ENCODE measurements at places on chromosomes 3 and 15.

DNA sequence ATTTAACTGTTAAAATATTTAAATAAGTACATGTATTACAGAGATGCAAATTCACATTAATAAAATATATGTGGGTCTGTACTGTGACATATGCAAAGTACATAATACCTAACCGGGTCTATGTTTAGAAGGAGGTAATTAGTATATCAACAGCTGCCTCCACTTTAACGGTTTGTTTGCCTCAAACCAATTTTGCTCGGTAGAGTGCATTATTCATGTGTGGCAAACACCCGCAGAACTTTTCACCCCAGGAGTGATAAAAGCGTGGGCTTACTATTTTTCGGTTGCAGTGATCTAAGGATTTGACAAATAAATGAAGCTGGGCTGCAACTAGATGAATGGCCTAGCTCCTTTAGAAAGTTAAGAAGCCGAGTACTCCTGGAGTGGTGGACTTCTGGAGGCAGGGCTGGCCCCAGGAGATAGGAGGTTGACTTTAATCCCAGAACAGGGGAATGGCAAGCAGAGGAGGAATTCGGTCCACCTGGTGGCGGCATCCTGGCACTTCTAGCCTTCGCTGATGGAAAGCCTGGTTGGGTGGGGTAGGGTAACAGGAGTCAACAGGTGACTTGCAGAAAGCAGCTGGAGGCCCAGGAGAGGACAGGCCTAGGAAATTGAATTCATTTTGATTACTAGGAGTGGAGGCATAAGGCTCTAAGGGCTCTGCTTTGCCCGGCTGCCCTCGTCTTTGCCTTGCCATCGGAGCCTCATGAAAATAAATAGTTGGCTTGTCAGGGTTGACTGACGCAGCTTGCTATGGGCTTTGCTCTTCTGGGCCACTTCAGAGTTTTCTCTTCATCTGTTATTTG lies 2.4 kb downstream of the SLCO3A1 start:
- no peak for DNase-seq

- no peak for DNase-seq
Observed at GRCh38 chr3:133254151-133254550, 145.7 kb upstream of the BFSP2 start.

- no peak for DNase-seq
Observed at GRCh38 chr3:193851428-193851847, 258.4 kb downstream of the OPA1 start.

GRCh38 chr3:60575718-60576272 lies 675.5 kb downstream of the FHIT start:
- DNase-seq = no peak

DNA sequence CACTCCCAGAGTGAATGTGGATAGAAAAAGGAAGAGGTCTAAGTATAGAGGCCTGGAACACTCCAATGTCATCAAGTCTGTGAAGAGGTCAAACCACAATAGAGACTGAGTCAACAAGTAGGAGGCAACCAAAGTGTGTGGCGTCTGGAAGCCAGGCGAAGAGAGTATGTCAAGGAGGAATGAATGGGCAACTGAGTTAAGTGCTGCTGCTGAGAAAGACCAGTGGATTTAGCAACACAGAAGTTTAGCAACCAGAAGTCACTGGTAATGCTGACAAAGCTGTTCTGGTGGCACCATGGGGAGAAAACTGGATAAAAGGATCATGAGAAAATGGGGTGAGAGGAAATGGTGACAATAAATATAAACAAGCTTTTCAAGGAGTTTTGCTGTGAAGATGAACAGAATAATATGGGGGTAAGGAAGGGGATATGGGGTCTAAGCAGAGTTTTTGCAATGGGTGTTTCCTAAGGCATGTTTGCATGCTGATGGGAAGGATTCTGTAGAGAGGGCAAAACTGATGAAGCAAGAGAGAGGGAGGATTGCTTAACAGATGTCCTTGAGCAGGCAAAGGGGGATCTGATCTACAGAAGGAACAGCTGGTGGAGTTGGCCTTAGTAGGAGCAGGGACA lies 38.4 kb downstream of the PCOLCE2 start:
- no peak for DNase-seq

GRCh38 chr3:111616417-111617105 lies 21.4 kb upstream of the ZBED2 start:
- DNase-seq = no peak

GRCh38 chr15:47718497-47719437 lies 1.5 kb downstream of the SEMA6D start:
- peak; percentile 49 for DNase-seq

- no peak for DNase-seq
Observed at GRCh38 chr3:57952208-57952631, 56.0 kb upstream of the FLNB start.

- no peak for DNase-seq
Observed at GRCh38 chr3:155957412-155957880, 87.0 kb downstream of the GMPS start.

- DNase-seq = no peak
Observed at GRCh38 chr3:121477589-121477988, 68.2 kb downstream of the POLQ start.

GRCh38 chr3:161273589-161274218 lies 52.6 kb downstream of the NMD3 start:
- DNase-seq = no peak

- DNase-seq = no peak
Observed at GRCh38 chr3:10400050-10400748, 79.3 kb upstream of the SEC13 start.

DNA sequence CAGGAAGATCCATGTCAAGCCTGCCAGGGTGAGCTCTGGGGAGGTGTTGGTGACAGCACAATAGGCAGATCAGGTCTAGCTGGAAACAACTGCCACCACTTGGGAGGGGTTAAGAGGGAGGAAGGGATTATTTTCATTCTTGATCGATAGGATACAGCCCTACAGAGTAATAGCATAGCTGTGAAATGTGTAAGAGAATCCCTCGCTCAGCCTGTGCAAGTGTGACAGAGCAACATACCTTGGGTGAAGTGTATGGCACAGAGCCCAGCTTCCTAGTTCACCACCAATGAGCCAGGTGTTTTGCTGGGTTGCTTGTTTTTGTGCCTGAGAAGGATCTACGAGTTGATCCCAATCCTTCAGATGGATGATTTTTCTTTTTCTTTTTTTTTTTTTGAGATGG lies 9.2 kb upstream of the DCUN1D1 start:
- DNase-seq = no peak

DNA sequence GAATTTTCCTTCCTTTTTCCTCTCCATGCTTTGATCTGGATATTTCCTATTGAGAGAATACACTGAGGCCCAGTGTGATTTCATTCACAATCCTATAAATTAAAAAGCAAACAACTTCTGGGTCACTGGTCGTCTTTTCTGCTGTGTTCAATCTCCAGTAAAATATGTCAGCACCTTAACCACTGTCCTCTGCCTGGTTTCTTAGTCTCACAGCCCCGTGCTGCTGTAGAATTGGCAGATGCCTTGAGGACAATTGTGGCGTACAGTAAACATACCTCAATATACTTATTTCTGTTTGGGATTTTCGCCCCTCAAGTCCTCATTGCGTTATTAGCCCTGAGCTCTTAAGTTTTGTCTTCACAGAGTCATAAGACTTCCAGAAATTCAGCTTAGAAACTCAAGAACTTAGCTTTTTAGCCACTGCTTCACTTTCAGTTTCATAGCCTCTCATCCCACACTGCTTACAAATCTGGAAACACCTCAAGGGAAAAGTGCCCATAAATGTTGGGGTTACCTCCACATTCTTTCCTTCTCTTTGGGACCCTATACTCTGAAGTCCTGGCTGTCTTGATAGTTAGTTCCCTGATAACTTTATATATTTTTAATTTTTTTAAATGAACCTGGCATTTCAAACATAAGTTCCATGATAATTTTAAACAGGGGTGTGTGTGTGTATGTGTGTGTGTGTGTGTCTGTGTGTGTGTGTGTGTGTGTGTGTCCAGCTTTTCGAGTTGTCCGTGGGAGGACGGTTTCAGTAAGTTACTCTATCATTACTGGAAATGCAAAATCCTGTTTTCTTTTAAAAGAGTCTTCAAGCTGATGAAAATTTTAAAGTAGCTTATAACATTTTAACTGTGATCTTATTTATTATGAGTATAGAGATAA lies 238.4 kb upstream of the CTDSPL start:
- DNase-seq = no peak

DNA sequence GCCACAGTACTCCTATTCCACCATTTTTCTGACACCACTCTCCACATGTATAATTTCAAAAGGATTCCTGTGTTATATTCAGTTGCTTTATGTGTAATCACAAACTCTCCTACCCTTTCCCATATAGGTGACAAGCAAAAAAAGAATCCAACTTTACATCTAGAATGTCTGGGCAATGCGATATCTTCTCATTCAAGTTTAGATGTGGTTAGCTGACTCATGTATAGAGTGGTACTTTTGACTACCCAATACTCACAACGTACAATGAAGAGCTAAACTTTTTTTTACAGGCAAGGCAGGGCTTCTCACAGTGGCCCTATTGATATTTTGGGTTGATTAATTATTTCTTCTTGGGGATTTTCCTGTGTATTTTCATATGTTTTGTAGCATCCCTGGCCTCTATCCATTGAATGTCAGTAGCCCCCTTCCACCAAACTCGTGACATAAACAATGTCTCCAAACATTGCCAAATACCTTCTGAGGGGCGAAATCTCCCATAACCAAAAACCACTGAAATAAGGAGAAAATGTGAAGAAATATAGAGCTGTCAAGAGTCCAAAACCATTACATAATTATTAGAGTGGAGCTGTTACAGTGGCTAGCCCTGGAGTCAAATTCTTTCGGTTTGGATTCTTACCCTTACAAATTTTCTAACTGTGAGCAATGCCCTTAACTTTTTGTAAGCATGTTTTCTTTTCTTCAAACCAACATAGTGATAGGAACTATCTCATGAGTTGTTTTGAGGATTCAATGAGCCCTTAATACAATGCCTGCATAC lies 342.6 kb downstream of the NSUN3 start:
- no peak for DNase-seq

DNA sequence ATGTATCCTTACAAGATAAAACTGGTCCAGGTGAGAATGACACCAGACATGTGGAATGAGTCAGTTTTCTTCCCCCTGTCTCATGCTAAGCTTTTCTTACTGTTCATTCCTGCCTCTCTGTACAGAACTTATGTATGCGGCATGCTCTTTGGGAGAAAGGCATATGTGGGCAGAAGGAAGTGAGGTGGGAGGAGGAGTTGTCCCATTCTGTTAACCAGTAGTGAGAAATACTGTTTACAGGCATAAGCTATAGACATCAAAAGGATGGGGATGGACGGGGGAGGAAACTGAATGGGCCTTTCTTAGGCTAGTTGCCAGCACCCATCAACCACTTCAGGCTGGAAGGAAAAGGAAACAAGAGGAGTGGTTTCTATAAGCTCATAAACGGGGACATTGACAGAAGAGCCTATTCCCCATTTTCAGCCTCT lies 143.6 kb upstream of the BHLHE40 start:
- DNase-seq = no peak

- DNase-seq = no peak
Observed at GRCh38 chr3:54131890-54132289, 9.5 kb downstream of the CACNA2D3 start.

DNA sequence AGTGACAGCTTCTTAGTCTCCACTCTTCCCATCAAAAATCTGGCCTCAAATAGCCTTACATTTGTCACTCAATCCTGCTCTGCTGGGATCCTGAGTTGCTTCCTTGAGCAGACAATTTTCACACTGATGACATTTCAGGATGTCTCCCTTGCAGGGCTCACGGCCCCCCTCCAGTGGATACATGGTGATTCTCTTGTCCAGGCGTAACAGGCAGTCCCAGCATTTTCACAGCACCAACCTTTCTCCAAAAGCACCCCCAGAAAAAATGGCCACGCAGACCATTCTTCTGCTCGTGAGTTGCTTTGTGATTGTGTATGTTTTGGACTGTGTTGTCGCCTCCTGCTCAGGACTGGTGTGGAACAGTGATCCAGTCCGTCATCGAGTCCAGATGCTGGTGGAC lies 47.4 kb upstream of the WNT7A start:
- no peak for DNase-seq

DNA sequence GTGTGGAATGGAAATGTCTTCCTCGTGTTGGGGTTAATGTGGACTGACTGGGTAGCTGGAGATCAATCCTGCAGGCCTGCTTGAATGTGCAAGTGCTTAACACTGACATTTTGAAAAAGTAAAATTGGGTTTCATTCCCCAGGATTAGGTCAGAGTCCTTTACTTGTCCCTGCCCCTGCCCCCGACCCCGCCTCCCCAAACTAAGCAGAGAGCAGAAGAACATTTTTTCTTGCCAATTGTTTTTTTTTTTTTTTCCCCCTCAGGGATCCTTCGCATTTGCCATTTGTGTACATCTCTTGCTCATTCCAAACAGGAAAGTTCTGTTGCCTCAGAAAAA lies 147.0 kb upstream of the NR2F2 start:
- no peak for DNase-seq

- DNase-seq = no peak
Observed at GRCh38 chr3:161454615-161455014, 42.0 kb upstream of the OTOL1 start.

DNA sequence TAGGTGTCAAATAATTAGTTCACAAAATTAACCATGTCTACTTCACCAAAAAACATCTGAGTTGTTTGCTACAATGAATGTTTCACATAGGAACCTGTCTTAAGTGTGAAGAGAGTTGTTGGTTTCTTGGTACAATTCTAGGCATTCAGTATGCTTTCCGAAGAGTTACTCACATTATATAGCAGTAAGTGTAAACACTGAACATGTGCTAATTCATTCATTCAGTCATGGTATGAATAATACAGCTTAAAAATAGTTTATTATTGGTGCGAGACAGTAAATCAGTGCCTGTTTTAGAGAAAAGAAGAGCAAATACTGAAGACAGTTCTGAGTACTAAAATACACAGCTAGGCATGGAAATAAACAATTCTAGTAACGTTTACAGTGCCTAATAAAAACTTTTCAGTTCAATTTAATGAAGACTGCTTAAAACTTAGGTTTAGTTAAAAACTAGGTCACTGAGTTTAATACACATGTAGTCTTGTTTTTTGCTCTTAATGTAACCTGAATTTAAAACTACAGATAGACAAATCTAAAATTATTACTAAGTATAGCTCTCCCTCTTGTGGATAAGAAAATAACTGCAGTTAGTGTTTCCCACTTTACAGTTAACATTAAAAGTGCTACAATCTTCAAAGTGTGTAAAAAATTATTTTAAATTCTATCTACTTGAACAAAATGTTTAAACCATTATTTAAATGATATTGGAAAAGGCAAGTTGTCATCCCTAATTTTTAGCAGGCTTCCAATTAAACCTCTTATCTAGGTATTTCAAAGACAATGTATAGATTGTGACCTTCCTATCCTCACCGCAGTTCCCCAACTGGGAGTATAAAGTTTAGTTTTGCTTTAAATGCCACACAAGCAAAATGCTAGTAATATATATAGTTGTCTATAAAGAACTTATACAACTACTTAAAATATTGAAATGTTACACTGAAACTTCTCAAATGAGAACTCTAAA lies 20.1 kb upstream of the ZCWPW2 start:
- DNase-seq = no peak

DNA sequence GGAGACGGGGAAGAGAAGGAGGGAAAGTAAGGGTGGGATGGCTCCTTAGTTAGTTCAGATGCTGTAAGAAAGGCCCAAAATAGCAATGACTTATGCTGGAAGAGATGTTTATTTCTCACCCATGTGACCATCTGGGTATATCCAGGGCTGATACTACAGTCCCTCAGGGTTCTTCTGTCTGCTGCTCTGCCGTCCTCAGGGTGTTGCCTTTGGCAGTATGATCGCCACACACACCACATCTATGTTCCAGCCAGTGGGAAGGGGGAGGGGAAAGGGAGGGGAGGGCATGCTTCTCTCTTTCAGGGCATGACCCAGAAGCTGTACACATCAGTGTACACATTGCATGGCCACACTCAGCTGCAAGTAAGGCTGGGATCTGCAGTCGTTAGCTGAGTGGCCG lies 10.2 kb downstream of the CD276 start:
- DNase-seq = no peak

GRCh38 chr3:168425936-168426595 lies 330.3 kb upstream of the GOLIM4 start:
- no peak for DNase-seq
